ENCODE measurements at places on chromosomes 2 and 18.

DNA sequence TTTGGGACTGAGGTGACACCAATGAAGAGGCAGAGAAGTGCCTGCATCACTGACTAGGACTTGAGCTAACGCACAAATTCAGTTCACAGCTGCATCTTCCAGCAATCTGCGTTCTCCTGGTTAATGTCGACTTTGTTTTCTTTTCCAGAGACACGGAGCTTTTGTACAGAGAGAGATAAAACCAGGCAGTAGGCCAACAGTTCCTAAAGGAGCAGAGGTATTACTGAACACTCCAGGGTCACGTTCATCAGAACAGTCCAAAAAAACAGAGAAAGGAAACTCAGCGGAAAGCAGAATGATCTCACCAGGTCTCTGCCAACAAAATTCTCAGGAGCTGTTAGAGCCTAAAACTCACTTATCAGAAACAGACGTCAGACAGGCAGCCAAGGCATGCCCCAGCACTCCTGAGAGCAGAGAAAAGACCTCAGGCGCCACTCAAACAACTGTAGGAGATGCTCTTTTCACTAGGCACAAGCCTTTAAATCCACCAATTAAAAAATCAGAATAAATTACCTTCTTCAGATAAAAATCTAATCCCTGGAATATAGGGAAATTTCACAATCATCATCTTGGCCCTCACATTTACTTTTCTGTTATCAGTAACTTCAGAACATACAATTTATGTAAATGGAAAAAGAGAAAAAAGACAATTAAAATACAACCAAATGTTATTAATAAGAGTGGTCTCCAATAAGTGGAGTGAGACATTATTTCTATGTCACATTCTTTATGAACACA, 95.9 kb upstream of the SPTBN1 start:
- DNase-seq = no peak

- DNase-seq = peak; percentile 6
These were observed 255.0 kb downstream of the CAMKMT start for GRCh38 chr2:44616667-44617155.

DNA sequence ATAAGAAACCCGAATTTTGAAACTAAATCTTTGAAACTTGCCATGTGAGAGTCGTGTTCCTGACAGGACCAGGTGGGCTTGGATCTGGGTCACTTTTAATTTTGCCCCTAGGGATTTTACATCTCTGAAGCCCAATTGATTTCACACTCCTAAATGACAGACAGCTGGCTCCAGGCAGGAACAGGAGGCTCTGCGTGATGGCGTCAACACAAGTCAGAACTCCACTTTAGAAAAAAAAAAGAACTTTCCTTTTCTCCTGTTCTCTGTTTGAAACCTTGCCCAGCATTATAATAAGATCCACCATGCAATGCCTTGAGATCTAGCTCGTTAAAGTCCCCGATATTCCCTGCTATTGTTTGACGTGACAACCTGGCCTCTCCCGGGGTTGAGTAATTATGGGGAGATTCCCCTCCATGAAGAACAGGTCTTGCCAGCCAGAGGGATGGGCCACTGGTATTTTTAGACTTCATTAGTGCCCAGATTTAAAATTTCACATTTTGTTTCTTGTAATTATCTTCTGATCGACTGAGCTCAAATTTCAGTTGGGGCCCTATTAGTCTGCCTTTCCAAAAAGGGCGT, 260.3 kb downstream of the KLHL29 start:
- no peak for DNase-seq

DNA sequence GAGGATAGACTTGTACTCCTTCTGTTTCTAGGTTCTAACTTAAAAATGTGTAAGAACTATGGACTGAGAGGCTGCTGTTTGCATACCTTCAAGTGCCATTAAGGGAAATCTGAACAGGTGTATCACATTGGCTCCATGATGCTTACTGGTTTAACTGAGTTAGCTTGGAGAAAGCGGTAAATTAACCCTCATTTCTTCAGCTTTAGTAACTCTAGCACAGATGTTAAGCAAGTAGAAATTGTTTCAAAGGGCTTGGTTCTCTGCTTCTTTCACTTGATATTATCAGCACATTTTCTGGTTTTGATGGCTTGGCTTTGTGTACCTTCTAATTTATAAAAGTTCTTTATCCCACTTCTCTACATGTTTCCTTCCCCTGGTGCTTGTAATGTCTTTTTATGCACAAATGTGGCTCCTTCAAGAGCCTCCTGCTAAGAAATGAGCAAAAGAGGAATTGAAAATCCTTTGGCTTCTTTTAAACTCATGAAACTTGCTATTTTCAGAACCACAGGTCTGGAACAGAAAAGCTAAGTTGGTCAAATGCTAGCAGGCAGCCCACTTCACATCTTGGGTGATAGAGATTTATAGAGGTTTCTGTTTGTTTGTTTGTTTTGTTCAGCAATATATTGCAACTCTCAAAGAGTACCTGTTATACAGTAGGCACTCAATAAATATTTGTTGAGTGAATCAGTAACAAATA, 249.9 kb upstream of the THUMPD2 start:
- DNase-seq = no peak

DNA sequence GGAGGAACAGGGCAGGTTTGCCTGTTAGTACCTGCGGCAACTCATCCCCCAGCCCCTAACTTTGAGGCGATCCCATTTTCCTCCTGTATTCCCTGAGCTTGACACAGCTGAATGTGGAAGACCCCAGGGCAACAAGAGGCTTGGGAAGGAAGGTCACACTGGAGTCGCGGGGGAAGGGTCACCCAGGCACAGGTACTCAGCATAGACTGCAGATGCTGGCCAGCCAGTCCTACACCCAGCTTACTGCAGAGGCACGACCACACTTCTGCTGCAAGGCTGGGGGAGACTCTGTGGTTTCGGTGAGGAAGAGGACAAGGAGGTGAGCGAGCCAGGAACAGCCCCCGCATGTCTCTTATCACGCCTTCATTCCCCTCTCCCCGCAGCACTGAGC, 91.5 kb downstream of the MALT1 start:
- no peak for DNase-seq

DNA sequence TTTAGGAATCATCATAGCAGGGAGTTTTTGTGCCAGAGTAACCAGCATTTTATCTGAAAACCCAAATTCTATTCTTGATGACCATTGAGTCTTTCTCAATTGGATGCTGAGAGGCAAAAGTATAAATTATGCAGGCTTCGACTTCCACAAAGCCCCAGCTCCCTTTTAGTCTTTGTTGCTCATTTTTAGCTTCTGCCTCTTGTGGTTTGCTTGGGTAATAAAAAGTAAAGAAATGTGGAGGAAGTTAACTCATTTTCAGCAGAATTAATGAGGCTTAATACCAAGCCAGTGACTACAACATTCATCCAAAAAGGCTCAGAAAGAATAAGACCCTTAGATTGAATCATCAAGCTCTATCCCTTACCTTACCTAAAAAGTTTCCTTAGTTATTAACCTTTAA, 18.6 kb downstream of the ERMN start:
- DNase-seq = no peak

DNA sequence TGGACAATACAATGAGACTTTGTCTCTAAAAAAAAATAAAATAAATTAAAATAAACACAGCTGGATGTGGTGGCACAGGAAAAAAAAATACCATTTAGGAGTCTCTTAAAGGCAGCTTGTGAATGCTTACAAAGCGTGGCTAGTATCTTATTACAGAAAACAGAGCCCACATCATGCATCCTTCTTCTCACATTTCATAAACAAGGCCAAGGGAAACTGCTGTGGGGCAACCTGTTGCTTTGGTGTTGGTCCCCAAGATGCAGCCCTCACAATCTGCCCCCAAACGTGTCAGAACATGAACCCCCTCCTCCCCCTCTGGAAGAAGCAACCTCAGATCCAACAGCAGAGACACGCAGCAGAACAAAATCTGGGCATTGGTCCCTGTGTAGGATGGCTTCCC, 2.6 kb downstream of the SLC14A1 start:
- DNase-seq = no peak

Data from erythroblast (primary cell).